ENCODE measurements at places on chromosomes 3 and 15.

DNA sequence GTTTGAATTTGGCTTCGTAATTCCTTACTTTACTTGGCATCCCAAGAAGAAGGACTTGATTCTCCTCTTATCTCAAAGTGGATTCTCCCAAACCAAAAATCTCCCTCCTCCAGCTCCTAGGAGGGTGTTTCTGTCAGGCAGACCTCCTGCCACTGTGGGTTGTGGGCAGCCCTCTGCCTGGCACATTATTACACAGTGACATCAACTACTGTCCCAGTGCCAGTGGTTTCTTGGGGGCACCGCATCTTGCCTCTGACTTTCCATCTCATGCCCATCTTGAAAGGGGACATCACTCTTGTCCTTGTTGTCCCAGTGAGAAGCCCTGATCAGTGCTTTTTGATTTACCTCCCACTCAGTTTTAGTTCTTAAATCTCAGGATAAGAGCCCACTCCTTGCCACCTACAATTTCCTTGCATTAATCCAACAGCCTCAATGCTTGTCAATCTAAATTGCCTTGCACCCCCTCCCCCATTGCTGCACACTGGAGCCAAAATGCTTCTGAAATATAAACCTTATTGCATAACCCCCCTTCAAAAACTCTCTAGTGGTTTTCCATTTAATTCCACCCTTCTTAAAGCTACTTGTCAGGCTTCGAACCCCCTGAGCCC, 81.0 kb downstream of the TRAK1 start:
- DNase-seq, result no peak

DNA sequence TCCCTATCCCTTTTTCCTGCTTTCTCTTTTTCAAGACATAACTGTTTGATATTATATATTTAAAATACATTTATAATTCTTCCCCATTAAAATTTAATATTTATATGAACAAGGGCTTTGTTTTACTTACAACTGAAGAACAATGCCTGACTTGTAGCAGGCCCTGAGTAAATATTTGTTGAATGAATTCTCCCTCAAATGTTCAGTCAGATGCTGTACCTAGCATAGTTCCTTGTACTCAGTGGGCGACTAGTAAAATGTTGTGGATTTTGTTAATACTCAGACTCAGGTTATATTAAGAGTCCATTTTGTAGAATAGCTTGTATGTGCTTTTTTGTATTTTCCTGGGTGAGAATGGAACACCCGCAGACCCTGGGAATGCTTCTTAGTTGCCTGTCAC, 69.1 kb downstream of the SEC22A start:
- peak; percentile 39 for DNase-seq

GRCh38 chr3:138908846-138909245, 38.1 kb downstream of the FOXL2 start:
- DNase-seq, result no peak

DNA sequence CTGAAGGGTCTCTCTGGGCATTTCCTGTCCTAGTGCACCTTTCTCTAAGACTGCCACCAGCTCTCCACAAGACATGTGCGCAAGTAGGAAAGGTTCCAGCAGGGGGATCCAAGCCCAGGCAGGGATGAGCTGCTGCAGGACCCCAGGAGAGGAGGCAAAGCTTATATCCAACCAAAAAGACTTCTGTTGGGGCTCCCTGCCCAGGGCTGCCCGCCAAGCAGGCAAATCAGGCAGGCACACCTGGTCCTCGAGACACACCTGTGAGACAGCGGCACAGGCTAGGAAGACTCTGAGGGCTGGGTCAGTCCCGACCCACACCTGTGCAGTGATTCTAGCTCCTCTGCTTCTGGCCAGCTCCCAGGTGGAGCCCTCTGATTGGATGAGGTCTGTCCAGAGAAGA, 80.6 kb downstream of the MYLK start:
- no peak for DNase-seq

DNA sequence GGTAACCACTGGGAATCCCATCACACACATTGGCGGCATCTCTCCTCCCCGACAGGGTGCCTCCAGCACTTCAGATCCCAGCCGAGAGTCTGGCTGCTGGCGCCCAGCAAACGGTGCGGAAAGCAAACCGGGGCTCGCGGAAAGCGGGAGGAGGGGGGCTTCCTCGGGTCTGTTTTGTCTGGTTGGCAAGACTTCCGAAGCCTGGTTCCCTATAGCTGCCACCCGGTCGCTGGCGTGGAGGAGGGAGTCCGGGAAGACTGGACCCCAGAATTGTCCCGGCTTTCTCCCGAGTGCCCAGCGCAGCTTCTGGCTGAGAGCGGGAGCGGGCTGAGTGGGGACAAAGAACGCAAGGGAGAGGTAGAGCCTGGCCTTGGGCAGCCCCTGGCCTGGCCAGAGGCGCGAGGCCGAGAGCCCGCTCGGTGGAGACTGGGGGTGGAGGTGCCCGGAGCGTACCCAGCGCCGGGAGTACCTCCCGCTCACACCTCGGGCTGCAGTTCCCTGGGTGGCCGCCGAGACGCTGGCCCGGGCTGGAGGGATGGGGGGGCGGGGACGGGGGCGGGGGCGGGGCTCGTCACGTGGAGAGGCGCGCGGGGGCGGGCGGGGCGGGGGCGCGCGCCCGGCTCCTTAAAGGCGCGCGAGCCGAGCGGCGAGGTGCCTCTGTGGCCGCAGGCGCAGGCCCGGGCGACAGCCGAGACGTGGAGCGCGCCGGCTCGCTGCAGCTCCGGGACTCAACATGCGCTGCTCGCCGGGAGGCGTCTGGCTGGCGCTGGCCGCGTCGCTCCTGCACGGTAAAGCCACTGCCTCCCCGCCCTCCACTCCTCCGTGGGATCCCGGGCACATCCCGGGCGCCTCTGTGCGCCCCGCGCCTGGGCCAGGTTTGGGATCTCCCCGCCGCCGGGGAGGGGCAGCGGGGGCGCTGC, at the start of gene CHRNA7:
TSS of gene CHRNA7 (plus strand) at position 654 of the 920 bp plus-strand sequence. CDS start at position 734, 80 bp downstream.
- no peak for DNase-seq
